ENCODE measurements at places on chromosomes 12 and 14.

DNA sequence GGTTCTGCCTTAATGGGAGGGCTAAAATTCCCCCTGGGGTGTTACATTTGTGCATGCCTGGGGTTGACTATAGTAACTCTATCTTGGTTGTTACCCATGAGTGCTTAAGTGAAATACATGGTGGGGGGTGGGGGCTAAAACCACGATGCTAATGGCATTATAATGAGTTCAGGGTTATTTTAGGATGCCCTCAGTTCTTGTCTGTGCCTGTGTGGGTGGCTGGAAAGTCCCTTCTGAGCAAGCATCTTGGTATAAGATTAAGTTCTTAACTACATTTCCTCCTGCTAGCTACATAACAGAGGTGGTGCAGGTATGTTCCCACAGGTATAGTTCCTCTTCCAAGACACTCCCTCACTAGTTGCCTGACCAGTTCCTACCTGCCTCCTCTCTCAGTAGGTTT is 822.3 kb downstream of the LRFN5 start:
- DNase-seq: no peak

GRCh38 chr12:106118-106591 is 39.6 kb downstream of the IQSEC3 start:
- no peak for DNase-seq

- no peak for DNase-seq
Observed at GRCh38 chr14:87334997-87335685, 657.8 kb downstream of the GALC start.

- no peak for DNase-seq
Observed at GRCh38 chr12:123049398-123050240, 69.1 kb downstream of the ARL6IP4 start.

GRCh38 chr12:117124421-117125271 is 25.4 kb upstream of the TESC start:
- no peak for DNase-seq
